Thoracic aorta (tissue), 2 donors: ENCODE measurements at places on chromosomes 5 and 9. TPM values are rescaled to one million over a fixed set of nuclear protein-coding genes. Genes with fewer than 3 reads are reported as not detected.
A peak's percentile ranks its signal among the peaks of the same experiment; 100 is the strongest.

Gene C5
- total RNA-seq = 8.3 TPM

Gene KIAA1958
- total RNA-seq = 6.0 TPM

Gene BSPRY
- not detected for total RNA-seq

Gene ZNF483
- 9.7 TPM for total RNA-seq

Gene SECISBP2
- 91.5 TPM for total RNA-seq

Gene GRM6
- not detected for total RNA-seq

Gene ANKRA2
- 13.1 TPM for total RNA-seq

Gene ADCY2
- 14.8 TPM for total RNA-seq

Gene ZNF366
- 2.2 TPM for total RNA-seq

DNA sequence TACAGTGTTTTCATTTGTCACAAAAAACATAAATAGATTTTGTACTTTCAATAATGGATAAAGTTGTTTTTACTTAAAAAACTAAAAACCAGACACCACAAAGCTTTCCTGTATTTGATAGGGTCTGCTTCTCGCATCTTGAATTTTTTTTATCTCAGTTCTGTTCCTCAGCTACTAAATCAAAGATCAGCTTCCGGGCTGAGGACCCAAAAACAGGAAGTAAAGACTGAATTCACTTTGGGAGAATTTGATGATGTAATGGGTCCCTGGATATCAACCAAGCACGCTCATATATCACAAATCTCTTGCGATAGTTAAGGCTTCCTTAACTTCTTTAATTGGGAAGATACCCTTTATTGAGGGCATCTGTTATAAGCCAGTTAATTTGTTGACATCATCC lies 24.1 kb downstream of the ITK start:
- no peak for DNase-seq

DNA sequence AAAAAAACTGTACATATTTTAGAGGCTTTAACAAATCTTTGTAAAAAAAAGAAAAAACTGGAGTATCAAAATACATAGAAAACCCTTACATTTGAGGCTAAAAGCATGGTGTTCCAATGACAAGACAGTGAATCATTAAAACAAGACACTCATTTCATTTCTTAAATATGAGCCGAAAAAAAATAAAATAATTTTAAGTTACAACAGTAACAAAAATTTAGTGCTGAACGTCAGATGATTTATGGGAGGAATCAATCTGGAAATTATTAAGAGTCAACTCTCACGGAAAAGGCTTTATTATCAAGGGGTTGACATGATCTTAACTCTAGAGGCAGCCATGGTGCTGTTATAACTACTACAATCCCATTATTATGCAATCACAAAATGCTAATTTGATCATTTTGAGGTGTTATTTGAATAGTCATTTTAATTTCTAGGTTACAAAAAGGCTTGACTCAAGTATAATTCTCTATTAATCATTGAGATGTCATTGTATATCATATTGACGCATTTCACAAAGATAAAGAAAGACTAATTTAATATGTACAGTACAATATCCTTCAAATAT lies 51.9 kb downstream of the MAPKAP1 start:
- DNase-seq = no peak

DNA sequence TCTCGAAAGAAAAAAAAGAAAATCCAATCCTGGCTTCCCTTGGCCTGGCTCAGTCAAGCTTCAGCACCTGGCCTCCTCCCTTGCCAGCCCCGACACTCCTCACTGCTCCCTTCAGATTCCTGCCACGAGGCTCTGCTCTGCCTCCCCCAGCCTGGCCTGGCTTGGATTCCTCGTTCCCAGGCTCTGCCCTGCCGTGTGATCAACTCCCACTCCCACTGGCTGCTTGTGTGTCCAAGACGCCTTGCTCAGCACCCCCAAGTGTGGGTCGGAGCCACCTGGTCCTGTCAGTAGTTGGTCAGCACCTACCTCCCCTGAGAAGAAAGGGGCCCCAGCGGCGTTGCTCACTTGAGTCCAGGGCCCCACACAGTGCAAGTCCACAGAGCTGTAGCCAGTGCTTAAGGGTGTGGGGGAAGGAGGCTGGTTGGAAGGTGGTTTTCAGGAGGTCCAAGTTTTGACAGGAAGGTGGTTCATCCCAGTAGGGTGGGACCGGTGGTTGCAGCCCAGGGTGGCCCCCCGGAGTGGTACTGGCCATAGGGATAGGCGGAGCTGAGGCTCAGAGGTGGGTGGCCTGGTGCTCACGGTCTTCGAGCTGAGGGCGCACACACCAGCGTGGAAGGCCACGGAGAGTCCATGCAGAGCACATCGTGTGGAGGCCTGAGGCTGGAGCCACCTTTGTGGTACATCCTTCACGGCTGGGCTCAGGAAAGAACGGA lies 46.4 kb downstream of the JADE2 start:
- DNase-seq = no peak

DNA sequence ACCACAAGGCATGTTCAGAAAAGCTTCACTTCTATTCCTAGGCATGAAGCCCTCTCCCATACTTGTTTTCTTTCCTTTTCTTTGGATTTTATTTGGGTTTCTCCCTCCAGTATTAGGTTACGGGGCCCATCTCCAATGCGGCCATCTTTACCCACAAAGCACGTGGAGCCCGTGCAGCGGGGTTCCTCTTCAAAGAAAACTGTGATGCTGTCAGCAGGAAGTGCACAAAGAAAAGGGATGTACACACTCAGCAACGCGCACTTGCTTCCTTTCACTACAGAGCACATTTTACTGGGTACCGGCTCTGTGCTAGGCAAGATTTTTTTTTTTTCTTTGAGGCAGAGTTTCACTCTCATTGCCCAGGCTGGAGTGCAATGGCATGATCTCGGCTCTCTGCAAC lies 106.6 kb downstream of the COL23A1 start:
- no peak for DNase-seq

- peak; percentile 9 for DNase-seq
Observed at GRCh38 chr5:77139001-77139400, 51.9 kb upstream of the ZBED3 start.

DNA sequence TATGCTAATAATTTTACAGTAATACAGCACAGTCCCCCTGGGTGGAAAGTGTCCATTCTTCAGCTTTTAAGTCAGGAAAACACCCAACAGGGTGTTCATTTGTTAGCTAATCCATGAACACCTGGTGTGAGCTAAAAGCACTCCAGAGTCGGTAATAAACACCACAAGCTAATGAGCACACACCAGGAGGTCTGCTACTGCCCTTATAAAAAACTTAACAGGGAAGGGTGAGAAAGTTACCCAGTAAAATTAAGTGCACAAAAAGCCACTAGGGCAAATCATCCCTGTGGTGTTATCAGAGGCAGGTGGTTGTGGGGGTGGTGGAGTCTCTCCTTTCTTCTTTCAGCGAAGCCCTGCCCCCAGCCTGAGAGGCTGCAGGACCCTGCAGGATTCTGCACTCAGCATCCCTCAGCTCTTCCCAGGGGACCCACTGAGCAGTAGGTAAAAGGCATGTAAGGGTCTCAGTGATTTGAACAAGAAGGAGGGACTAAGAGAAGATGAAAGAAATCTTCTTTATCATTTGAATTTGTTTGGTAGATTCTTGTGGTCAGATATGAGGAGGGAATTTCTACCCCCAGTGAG lies 14.4 kb downstream of the GDNF start:
- DNase-seq = no peak

DNA sequence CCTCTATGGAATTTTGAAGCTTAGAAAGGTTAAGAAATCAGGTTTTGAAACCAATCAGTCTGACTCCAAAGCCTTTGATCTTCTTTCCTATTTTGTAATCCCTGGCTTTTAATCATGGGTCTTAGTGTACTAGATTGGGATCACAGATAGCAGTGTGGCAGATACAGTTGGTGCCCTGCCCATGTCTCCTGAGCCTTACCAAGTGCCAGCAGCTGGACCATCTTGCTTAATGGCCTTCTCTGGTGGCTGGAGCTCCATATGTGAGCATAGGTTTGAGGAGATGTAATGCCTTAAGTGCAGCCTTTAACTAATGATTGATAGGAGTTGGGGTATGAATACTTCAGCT lies 16.7 kb upstream of the RIC1 start:
- DNase-seq = no peak

DNA sequence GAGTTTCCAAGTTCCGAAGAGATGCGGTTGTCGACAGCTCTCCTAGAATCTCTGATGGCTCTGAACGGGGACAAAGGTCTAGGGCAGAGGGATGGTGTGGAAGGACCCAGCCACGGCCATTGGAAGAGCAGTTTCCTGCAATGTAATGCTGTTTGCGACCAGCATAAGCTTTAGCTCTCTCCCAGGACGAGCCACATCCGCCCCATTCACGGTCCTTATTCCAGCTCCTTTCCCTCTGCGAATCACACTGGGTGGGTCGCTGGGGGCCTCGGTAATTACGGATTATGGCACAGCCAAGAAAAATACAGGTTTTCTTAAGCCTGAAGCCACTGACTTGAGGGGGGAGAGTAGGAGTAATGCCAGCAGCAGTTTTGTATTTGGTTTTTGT lies 22.7 kb downstream of the ANXA2R start:
- DNase-seq = no peak

GRCh38 chr9:22175972-22176545 lies 167.0 kb upstream of the CDKN2B start:
- no peak for DNase-seq

- DNase-seq = no peak
Observed at GRCh38 chr5:170523142-170523551, 19.3 kb downstream of the KCNIP1 start.

GRCh38 chr9:94586316-94586715 lies 7.3 kb downstream of the FBP2 start:
- no peak for DNase-seq

DNA sequence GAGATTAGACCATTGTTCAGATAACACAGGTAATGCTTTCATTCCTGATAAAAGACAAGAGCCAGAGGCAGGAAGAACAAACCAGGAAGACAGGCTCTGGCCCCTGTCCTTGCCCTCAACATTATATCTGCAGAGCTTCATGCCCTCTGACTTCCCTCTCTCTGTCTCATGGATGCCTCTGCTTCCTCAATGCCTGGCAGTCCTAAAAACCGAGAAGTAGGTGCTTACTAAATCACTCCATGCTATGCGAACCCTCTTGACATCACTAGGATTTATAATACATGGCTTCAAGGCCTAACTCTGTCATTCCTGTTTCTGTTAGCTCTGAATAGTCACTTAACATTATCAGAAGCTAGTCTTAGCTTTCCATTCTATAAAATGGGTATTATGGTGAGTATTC lies 117.8 kb downstream of the TLR4 start:
- no peak for DNase-seq

DNA sequence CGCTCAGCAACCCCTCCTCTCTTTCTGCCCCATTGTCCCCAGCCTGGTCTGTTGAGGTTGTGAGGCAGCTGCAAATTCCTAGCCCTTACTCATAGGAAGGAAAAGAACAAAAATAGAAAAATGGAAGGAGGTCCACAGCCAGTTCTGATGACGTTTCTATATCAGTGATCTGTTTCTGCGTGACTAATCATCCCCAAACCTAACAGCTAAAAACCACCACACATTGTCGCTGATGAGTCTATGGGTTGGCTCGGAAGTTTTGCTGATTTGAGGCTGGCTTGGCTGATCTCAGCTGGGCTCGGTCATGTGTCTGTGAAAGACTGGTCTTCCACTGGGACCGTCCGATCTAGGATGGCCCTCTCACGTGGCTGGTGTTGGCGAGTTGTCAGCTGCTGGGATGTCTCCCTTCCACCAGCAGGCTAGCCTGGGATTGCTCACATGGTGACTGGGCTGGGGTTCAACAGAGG lies 200.6 kb upstream of the ZNF618 start:
- peak; percentile 55 for DNase-seq

- DNase-seq = no peak
Observed at GRCh38 chr5:159010661-159011442, 88.9 kb downstream of the EBF1 start.

DNA sequence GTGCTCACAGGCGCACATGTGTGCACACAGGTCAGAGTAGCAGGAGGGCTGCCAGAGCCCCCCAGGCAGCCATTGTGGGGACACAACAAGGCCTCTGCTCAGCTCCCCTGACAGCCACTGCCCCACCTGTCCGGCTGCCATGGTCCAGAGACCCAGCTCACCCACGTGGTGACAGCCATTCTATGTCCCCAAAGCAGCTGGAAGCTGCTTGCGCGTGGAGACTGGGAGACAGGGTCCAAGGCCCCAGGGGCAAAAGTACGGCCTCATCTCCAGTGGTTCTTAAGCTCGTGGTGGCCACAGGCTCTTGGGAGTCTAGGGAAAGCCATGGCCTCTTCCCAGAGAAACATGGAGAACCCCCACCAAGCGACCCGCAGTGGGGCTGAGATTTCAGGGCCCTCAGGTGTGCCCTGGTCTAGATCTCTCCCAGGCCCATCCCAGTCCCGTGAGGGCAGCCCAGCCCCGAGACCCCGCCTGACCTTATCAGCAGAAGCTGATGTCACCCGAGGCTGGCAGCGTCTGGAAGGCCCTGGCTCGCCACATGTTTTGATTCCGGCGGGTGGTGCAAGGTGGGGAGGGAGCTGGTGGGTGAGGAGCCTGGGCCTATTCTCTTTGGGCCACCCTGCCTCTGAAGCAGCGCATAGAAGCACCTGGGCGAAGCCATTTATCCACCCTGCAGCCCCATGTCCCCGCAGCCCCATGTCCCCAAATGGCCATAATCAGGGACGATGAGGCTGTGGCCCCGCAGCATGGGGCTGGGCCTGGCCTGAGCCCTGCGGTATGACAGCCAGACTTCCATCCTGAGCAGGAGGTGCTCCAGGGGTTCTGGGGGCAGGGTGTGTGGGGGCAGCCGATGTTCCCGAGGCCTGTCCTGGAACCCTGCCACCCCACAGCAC lies 31.7 kb downstream of the GLT6D1 start:
- DNase-seq = no peak

DNA sequence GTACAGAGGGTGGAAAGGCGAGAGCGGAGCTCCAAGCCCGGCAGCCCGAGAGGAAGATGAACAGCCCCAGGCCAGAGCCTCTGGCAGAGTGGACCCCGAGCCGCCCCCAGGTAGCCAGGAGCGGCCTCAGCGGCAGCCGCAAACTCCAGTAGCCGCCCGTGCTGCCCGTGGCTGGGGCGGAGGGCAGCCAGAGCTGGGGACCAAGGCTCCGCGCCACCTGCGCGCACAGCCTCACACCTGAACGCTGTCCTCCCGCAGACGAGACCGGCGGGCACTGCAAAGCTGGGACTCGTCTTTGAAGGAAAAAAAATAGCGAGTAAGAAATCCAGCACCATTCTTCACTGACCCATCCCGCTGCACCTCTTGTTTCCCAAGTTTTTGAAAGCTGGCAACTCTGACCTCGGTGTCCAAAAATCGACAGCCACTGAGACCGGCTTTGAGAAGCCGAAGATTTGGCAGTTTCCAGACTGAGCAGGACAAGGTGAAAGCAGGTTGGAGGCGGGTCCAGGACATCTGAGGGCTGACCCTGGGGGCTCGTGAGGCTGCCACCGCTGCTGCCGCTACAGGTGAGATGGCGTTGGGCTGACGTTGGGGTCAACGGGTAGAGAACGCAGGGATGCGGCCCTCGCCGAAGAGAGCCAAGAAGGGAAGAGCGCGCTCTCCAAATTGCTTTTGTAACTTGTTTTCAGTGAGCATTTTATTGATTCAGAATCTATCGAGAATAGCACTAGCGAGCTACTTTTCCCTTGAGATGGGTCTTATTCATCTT lies at the start of gene PTGER4:
Gene PTGER4, plus strand, starts transcription at position 3 of the 769 bp plus-strand sequence. CDS start 1,079 bp downstream, outside the sequence.
- no peak for DNase-seq

DNA sequence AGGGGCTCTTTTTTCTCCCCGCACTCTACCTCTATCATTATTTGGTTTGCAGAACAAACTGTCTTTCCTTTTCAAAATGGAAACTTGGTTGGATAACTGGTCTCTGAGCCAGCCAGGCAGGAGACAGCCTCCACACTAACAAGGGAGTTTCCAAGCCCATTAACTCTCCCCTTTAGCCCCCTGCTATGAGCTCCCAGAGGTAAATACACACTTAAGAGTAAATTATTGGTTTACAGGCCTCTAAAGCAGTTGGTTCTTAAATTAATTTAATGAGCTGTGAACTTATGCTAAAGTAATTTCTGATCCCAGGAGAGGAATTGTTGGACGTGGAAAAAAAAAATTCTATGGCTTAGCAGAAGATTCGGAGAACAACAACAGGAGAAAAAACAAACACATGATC lies 30.3 kb downstream of the EPB41L4A start:
- DNase-seq = no peak
